ENCODE measurements at places on chromosomes 5 and 9.

DNA sequence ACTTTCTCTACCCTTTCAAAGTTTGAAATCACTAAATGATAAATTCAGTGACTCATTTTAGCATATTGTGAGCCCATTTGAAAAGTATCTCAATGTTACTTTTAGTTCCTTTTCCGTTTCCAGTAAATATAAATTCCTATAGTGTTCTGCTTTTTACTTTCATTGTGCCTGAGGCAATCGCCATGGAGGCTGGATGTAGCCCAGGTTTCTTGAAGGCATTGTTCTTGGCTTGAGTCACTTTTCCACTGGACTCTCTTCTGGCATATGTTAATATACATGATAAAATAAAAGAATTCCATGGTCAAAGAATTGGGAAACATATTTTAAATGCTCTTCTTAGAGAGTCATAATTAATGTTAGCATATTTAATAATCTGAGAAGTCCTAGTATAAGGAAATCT lies 327.0 kb downstream of the IZUMO3 start:
- DNase-seq, result no peak

GRCh38 chr5:6766604-6767093 lies 53.4 kb downstream of the TENT4A start:
- peak; percentile 96 for DNase-seq

- DNase-seq, result peak; percentile 48
Observed at GRCh38 chr5:612498-613424, 621 bp downstream of the CEP72 start.

DNA sequence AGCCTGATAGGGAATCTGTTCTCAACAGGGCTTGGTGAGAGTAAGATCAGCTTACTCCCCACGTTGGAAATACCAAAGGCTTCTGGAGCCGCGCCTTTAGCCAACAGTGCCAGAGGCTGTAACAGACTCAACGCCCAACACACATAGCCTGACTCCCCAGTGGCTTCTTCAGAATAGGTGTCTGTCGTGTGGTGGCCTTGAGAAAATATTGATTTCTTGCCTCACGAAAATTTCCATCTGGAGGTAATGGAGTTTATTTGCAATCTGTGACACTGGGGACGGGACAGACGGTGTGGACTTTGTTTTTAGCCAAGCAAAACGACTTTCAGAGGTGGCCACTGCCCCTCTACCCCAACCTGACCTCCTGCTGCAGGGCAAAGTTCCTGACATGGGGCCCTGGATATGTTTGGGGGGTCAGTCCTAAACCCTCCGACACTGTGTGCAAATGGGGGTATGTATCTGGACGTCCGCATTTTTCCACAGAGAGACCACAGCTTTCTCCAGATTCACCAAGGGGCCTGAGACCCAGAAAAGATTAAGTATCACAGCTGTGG lies 189.3 kb downstream of the CDK5RAP2 start:
- no peak for DNase-seq

GRCh38 chr5:89827359-89827758 lies 582.2 kb downstream of the CETN3 start:
- no peak for DNase-seq

DNA sequence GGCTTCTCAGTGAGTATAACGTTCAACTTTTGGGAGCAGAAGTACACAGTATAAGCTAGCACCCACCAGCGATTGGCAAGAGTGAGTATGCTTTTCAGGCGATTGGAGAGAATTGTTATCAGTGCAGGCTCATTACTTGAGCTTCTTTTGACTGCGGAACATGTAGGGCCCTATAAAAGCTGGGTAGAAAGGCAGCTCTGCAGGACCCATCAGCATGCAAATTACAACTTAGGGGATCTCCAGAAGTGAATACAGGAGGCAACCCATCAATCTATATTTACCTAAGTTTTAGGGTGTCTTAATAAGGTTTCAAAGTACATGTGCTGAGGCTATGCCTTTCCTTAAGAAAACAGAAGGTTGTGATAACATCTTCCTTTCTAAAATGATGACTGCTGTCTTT lies 225.0 kb downstream of the MLLT3 start:
- DNase-seq, result no peak

GRCh38 chr5:98463676-98464075 lies 309.8 kb upstream of the RGMB start:
- DNase-seq, result no peak

DNA sequence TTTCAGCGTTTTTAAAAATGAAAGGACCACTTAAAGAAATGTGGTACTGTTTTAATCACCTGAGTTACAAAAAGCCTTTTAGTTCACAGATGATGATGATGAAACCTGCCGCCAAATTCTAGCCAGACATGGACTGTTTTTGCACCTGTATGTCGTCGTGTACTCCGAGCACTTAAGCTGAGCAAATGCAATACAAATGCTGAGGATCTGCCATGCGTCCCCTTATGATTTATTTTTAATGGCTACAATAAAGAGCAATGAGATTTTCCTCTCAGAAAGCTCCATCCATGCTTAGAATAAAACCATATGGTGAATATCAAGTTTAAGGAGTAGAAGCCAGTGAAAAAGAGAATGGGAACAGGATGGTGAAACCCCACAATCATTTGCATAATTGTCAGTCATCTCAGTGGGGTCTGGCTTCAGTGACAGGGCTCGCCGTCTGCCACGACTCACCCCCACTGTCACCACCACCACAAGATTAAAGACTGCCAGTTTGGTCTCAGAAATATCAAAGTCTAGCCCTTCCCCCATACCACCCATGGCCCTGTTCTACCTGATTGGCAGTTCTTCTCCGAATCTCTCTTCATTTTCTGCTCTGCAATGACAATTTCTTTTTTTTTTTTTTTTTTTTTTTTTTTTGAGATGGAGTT lies 159.9 kb downstream of the GOLPH3 start:
- peak; percentile 22 for DNase-seq

DNA sequence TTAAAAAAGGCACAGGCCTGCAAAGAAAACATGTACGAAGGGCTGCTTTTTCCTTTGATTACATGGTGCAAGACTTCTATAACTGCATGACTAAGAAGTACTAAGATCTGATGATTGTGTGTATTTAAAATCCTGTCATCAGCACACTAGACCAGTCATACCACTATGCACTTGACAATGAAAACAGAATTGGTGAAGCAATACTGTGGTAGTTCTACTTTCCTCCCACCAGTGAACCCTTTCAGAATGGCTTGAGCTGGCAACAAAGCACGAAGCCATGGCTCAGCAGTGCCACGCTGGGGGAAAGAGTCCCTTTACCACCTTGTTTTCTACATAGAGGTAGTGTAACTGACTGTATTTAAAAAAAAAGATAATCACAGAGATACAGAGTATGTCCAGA lies 49.0 kb upstream of the POU5F2 start:
- peak; percentile 12 for DNase-seq

DNA sequence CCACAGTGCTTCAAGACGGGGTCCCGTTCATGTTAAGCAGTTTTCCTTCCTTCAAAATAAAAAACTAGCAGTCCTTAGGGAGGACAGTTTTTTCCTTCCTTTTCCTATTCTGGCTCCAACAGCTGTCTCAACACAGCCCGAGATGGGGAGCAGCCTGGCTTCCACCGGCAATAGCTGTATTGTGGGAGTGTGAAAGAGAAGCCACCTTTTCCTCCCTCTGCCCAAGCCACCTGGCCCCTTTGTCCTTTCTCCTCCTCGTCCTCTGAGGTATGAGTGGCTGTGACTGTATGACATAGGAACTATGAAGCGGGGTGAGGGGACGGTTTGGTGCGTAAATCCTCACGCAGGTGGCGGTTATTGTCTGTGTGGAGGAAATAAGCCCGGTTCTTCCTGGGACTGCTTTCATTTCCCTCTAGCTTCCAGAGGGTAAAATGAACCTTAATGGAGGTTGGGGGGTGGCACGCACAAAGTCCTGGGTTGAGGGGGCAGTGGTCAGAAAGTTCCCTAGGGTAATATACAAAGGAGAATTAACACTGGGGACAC lies 292.0 kb upstream of the DMRT1 start:
- no peak for DNase-seq

GRCh38 chr9:101387871-101388506 lies 3.2 kb upstream of the BAAT start:
- peak; percentile 44 for DNase-seq

DNA sequence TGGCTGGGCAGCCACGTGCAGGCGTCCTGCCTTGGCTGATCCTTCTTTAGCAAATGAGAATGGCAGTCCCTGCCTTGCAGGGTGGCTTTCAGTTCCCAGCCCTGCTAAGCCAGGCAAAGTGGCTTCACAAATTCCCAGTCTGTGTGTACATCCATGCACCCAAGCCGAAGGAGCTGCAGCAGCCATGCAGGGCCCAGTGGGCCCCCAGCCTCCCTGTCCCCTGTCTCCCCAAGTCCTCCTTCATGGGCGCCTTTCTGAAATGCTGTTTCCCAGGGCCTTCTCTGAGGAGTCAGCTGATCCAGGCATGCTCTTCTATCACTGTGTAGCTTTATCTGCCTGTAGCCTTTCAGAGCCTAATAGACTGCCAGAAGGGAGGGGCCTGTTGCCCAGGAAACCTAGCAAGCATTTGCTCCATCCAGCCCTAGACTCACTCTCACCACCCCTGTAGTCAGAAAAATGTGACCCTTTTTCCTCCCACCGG lies 47.4 kb upstream of the SHC3 start:
- DNase-seq, result no peak

DNA sequence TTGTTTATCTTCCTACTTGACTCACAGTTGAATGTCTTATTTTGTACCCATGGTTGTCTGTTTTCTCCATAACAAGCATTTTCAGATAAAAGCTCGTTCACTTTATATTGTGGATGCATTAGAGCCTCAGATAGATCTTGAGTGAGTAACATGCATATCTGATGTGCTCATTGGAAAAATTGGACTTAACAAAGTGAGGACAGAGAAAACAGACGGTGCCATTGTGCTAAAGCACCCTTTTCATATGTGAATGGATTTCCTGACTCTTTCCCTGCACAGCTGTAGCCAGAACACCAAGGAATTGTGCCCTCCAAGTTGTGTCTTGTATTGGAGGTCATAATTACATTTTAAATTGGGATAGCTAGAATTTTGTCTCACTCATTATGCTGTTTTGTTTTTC lies 325.8 kb upstream of the MEF2C start:
- no peak for DNase-seq

- DNase-seq, result peak; percentile 33
Observed at GRCh38 chr5:165495829-165496380, 1990.5 kb downstream of the MAT2B start.

DNA sequence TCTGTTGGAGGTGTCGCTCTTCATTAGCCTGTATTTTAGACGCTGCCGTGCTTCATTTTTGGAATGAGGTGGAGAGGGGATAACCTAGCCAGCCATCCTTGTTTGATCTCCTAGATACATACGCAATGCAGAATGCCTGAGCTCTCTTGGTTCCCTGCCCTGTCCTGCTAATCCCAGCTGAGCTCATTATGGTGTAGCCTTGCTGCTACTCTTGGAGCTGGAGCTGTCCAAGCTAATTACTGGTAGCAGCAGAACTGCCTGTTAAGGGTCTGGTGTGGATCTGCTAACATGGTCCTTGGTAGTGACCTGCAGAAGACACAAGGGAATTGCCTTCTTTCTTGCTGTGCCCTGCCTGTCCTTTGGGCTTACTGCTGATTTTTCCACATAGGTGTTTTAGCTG lies 207.9 kb downstream of the CNTLN start:
- no peak for DNase-seq

DNA sequence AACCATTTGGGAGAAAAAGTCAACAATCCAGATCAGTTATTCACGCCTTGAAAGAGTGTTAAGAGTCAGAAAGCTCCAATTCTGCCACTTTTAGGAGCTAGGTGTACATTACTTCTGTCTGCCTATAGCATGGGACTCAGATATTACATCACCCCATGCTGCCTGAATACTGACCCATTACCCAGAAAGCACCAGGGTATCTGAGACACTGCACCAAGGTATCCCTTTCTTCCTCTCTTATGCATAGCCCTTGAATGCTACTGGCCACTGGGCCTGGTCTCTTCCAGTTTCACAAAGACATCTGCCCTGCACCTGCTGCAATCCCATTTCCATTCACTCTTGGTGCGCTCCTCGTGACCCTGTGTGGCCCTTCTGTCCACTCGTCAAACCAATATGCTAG lies 2.6 kb downstream of the STRBP start:
- DNase-seq, result peak; percentile 42

DNA sequence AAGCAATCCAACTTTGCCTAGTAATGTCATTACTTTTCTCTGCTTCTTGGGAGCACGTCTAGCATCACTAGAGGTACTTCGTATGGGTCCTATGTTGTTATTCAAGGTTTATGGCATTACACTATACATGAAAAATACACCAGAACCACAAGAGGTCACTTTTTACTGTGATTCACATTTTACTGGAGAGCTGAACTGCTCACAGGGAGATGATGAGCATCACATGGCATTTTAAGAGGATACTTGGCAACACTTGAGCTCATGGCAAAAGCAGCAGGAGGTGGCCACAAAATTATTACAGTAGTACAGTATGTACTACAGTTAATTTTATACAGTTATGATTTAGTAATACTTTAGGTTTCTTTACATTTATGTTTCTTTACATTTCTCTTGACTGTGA lies 223.4 kb downstream of the PARP8 start:
- DNase-seq, result peak; percentile 2

- DNase-seq, result no peak
Observed at GRCh38 chr9:116843863-116844620, 156.9 kb downstream of the TRIM32 start.

GRCh38 chr5:154287136-154287535 lies 96.6 kb downstream of the GALNT10 start:
- no peak for DNase-seq

DNA sequence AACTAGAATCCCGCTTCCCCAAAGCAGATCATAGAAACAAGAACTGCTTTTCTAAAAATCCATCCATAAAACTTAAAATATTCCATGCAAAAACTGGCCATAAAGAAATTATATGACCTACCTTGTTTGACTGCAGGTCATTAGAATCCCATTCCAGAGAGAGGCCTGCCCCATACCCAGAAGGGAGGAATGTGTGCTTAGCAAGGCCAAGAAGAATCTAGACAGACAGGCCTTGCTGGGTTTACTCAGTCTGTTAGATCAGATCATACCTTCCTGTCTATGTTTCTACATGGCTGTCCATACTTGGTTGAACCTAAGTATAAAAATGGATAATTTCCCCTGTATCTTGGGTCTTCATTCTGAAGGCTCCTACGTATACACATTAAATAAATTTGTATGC lies 358.8 kb upstream of the TRPC7 start:
- DNase-seq, result no peak

DNA sequence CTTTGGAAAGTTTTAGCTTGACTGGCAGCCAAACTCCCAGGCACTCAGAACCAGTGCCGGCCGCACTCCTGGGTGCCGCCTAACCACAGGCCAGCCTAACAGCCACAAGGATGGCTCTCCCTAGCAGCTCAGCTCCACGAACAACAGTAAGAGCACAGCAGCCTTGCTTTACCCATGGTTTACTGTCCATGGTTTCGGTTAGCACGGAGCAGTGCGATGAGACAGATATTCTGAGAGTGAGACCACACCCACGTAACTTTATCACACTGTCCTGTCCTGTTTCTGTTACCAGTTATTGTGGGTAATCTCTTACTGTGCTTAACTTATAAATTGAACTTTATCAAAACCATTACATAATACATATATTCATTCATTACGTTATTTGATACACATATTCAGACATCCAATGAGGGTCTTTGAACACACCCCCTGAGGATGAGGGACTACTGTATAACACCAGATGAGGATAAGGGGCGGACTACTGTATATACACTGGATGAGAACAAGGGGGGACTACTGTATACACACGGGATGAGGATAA lies 12.4 kb downstream of the CLPTM1L start:
- peak; percentile 58 for DNase-seq
